ENCODE measurements at places on chromosomes 1 and 21. TPM values are rescaled to one million over a fixed set of nuclear protein-coding genes. Genes with fewer than 3 reads are reported as not detected.

Gene KRTAP11-1
- not detected for total RNA-seq

Gene TRIM46
- 0.16 TPM for total RNA-seq

Gene TNFRSF14
- 15.7 TPM for total RNA-seq

Gene CHI3L1
- total RNA-seq, result 0.46 TPM

Gene CELA3A
- not detected for total RNA-seq

Gene PRCC
- total RNA-seq, result 42.9 TPM

Gene LYPD8
- total RNA-seq, result not detected

Gene GJB3
- not detected for total RNA-seq

Data from Right ventricle myocardium inferior (tissue), 1 donor.